ENCODE measurements at places on chromosomes 5 and 9.

DNA sequence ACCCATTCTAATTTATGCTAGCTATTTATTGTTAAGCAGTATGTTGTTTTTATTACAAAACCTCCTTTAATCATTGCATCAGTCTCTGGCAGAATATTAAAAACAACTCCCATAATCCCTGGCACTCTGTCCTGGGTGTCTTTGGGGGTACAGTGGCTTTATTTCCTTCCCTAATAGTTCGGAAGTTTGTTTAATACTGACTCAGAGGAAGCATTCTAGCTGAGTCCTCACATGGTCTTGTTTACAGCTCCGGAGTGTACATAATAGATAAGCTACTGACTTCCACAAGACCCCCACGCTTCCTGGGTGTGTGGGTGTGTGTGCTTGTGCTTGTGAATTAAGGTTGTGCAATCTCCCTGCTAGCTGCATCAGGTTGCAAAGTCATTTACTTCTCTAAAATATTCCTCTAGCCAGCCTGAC lies 149.8 kb upstream of the CDKN2B start:
- no peak for DNase-seq

DNA sequence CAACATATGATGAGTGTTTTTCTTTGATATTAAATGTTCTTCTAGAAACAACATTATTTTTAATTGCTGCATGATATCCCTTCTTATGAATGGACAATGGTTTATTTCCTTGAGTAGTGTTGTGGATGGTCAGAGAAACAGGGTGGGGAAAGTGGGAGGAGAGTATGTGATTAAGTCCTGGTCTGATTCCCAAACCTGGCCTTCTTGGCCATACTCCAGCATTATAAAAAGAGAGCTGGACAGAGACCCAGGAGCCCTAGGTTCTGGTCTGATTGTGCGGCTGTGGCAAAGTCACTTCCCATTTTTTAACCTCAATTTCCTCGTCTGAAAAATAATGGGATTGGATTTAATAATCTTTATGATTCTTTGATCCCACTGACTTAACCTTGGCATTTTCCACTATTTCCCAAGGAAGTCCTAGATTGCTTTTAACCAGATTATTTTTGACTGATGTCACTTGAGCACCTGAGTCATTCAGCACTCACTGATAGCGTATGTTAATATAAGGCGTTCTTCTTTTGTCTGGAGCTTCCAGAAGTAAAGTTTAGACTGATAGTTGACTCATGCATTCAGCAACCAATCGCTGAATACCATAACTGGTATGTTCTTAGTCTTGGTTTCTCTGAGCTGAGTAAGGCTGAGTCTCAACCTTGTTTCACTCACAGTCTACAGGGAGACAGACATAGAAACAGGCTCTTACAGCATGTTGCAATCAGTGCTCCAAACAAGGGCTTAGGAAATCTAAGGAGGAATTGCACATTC lies 26.2 kb downstream of the OSMR start:
- DNase-seq, result no peak

DNA sequence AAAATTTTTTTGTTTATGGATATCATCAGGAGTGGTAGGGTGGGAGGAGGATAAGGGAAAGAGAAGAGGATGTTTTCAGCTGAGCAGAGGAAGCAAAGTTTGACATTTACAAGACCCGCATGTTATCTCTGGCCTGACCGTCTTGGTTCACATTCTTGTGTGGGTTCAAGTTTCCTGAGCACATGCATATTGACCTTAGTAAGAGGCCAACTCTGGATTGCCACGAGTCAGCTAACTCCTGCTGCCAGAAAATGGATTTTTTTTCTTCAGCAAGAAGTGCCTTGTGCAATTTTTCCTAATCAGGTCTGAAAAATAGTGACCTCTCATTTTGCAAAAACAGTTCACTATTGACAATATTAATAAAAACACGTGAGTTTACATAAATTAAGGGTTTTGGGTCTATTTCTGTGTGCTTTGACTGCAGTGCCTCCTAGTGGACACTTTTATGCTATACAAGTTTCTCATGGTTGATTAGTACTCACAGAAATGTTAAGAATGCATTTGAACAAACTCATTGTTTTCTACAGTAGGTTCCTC lies 27.1 kb upstream of the BASP1 start:
- DNase-seq, result no peak

GRCh38 chr9:94139672-94140417 lies 55.6 kb downstream of the PTPDC1 start:
- DNase-seq, result no peak

DNA sequence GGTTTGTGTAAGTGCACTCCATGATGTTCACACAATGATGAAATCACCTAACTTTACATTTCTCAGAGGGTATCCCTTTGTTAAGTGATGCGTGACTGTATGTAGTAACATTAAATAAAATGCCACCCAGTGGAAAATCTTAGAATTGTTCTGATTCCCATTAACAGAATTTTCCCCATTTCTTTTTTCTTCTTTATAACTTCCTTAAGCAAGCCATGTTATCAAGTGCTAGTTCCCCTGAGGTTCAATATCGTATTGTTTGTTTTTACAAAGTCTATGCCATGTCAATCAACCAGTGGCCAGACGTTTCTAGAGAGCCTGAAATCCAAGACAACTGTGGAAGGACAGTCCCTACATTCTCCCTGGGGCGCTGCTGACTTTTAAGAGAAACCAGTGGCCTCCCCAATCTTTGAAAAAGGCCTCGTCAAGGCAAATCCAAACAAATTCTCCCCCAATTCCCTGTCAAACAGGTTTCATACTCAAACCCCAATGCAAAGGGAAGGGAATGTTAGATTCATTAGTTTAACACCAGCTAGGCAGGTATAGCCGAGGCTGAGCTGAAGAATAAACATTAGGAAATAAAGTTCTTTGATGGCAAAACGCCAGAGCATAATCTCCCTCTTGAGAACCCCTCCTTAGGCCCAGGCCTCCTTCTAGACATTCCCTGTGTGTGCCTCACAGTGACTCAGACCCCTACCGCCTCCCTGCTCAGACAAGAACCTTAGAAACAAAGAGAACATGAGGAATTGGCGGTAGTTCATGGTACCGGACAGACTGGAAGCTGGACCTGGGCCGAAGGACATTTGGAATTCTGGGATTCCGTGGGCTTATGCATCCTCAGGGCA lies 198.7 kb downstream of the GNA14 start:
- no peak for DNase-seq
